ENCODE measurements at places on chromosomes 13 and 19. TPM values are rescaled to one million over a fixed set of nuclear protein-coding genes. Genes with fewer than 3 reads are reported as not detected.

- DNase-seq = peak; percentile 17
Measured at GRCh38 chr13:73880365-73880764, 253.8 kb downstream of the KLF12 start.

DNA sequence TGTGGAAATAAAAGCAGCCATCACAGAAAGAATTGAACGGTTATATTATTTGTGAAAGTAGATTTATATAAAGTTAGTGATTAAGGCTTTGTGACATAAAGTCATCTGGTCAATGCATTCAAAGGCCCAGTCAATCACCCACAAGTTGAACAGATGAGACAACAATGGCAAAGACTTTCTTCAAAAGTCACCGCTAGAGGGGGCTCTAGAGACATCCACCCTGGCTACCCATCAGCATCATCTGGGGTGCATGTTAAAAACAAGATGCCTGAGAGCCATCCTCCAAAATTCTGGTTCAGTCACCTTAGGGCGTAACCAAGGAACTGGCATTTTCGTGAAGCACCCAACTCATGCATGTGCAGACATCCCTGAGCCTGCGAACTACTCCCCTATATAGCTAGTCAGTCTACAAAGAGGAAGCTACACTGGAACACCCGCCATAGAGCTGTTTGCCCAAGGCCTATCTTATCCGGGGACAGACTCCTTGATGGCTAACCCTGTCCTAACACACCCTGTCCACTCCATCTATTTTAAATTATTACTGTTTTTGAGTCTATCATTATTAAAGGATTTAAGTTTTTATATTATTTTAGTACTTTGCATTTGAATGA lies 970.5 kb downstream of the UQCRFS1 start:
- peak; percentile 48 for DNase-seq

DNA sequence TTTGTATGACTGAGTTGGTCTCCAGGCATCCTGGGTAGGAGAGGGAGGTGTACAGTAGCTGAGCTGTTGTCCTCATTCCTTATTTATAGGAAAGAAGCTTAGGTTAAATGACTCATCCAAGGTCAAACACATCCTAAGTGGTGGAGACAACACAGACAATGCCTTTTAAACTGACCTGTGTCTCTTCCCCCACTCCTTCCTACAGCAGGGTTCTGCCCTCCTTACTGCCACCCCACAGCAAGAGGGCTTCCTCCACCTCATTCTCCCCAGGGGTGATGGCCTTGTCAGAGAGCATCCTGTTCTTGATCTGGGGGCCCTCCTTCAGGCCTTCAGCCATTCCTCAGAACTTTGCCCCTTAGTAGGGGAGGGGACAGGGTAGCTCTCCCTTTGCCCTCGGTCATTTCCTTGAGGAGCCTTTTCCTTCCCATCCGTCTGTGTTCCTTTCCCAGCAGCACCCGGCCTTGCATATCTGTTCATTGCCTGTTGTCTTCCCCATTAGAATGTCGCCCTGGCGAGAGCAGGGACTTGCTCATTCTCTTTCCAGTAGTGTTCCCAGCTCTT lies 48.2 kb upstream of the GPI start:
- DNase-seq = no peak

ZNF285 gene
- total RNA-seq = 3.0 TPM

DNA sequence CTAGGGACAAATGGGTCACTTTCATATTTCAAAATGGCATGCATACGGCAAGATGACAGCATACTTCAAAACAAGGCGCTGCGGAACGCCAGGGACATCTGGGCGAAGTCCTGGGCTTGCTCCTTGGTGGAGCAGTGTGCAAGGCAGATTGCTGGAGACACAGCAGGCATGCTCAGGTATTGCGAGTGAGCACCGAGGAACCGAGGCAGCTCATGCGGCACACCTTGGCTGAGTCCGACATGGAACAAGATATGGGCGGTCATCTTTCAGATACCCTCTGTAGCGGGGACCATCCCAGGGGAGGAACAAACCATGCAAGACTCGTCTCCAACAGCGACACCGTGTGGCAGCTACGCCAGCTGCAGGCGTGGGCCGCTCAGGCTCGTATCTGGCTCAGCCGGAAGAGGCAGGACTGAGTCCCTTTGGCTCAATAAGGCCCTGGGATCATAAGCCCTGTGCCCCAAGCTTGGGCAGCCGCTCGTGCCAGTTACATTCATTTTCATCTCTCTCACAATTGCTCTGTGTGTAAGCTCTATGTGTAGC lies 112.4 kb downstream of the NUFIP1 start:
- DNase-seq = no peak

SPC24 gene
- 54.7 TPM for total RNA-seq

DNA sequence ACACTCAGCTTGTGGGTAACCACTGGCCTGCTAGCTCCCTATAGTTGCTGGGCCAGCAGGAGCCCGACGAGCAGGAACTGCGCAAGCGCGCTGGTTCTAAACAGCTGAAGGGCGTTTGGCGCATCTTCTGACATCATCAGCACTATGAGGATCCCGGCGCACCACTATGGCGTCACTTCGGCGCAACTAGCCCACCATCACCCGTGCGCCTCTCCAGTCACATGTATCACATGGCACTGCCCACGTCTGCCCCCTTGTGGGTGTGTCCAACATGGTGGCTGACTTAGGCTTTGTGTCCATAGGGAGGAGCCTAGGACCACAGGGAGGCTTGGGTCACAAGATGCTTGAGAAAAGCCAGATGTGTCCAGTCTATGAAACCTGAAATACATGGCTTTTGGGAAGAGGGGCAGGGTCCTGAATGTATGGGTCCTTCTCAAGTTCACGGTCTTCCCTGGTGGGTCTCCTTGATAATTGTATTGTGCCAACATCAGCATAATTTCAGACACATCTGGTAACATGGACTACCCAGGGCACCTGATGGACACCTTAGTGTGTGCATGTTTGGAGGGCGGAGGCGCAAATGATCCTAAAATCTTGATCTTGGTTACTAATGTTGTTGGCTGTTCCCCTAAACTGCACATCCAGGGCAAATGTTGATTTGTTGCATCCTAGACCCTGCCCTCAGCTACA lies 18.0 kb downstream of the KLK4 start:
- DNase-seq = no peak

DNAAF3 gene
- total RNA-seq = 3.1 TPM

DNA sequence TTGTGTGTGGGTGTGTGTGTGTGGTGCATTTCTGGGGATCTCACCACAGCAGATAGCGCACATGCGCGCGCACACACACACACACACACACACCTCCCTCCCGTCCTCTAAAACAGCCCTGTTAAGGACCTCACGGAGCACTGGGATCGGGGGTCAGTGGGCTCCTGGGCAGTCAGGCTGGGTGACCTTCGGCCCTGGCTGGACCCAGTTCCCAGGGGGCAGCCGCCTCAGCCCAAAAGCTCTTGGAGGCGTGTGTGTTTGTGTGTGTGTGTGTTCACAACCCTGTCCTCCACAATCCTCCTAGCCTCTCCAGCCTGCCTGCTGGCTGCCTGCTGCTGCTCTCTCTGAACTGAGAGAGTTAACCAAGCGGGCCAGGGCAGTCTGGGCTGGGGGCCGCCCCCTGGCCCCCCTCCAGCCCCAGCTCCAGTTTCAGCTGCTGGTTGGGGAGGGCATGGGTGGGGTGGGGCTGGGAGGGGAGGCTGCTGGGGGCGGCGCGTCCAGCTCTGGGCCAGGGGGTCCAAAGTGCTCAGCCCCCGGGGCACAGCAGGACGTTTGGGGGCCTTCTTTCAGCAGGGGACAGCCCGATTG lies at the start of gene FXYD1:
FXYD1 (plus strand) TSS at position 520 of the 588 bp plus-strand sequence. CDS start 1,256 bp downstream, outside the sequence.
- DNase-seq = no peak

DNA sequence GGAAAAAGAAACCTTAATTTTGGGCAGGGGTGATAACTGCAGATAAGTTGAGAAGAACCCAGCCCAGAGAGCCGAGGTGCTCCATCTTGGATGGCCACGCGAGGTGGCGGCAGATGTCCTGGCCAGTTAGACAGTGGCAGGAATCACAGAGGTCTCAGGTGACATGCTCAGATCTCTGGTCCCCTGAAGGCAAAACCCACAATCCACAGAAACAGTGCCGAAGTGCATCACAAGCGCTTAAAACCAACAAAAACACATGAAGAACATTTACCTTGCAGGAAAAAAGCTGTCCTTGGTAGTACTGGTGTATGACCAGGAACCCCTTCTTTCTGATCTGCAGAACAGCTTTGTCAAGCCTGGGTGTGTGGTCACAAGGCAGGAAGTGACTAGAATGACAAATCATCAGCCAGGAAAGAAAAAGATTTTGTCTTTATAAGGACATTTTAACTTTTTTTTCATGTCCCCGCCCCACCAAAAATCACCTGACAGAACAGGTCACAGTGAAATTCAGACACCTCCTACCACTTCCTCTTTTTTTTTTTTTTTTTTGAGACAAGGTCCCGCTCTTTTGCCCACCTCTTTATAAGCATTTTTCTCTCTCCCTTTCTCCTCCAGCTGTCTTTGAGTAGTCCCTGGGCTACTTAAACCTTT lies at the start of gene LCP1:
LCP1 (minus strand) TSS at position 338 of the 651 bp plus-strand sequence. CDS start 22,515 bp downstream, outside the sequence.
- peak; percentile 10 for DNase-seq

DNA sequence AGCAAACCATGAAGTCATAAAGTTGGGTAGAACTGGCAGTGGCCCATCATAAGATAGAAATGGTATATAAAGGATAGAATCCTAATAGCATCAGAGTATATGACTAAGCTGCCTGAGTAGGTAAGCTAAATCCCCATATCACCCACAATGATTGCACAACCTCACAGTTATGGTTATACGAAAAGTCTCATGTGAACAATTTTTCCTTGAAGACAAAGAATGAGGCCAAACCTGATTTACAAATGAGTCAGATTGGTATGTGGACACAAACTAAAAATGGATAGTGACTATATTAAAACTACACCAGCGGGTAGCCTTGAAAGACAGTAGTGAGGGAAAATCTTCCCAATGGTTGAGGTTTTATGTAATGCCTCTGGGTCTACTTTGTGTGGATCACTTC lies 40.9 kb upstream of the UFM1 start:
- no peak for DNase-seq

- DNase-seq = no peak
Measured at GRCh38 chr13:35791184-35791851, 314.8 kb upstream of the MAB21L1 start.

DNA sequence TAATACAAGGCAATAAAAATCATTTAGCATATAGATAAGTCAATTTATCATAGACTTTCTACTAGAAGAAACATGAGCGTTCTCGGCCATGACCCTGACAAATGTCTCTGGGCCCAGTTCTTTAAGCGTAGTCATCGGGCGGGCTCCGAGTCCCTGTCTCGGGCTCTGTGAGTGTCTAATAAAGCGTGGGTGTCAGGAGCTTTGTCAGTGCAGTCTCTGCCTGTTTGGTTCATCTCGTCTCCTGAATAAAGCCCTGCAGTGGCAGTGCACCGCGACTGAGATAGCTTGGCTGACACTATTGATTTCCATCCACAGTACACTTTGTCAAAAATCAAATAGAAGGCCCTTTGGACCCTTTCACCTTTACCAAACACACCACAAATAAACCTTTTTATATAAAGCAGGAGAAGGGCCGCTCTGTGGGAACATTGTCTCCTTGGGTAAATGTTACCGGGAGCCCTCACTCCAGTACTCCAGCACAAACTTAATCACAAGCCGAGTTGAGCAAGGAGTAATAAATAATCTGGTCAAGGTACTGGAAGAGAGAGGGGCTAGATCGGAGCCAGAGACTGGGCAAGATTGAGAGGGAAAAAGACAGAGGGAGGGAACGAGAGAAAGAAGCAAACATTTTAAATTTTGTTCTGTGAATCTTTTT lies 368.2 kb upstream of the TSHZ3 start:
- no peak for DNase-seq

- DNase-seq = no peak
Measured at GRCh38 chr13:42177189-42177588, 94.8 kb upstream of the AKAP11 start.

DNA sequence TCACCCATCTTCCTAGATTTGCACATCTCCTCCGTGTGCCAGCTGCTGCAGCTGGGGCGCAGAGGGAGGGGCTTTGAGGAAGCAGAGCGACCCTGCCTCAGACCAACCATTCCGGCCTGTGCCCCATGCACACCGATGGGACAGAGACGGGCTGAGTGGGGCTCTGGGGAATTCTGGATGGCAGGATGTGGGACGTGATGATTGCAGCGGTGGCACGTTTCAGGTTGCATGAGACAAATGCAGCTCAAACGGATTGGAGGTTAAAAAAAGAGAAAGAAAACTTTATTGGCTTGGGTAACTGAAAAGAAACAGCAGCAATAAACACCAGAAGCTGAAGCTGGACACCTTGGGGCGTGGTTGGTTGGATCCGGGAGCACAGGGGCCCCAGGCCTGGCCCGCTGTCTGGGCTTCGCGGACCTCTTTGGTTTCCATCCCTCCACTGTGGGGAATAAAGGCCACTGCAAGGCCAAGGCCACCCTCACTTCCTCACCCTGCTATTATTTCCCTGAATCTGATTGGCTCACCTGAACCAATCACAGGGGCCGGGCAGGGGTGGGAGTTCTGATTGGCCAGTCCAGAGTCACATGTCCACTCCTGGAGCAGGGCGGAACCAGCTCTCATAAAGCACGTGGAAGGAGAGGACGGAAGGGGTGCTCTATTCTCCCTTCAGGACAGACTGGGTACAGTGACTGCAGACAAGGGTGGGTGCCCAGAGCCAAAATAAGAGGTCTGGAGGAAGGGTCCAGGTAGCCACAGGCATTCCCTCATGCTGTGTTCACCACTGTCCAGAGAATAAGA lies 6.1 kb upstream of the ZNF787 start:
- no peak for DNase-seq

GRCh38 chr13:40758811-40759210 lies 12.2 kb downstream of the MRPS31 start:
- DNase-seq = no peak

DNA sequence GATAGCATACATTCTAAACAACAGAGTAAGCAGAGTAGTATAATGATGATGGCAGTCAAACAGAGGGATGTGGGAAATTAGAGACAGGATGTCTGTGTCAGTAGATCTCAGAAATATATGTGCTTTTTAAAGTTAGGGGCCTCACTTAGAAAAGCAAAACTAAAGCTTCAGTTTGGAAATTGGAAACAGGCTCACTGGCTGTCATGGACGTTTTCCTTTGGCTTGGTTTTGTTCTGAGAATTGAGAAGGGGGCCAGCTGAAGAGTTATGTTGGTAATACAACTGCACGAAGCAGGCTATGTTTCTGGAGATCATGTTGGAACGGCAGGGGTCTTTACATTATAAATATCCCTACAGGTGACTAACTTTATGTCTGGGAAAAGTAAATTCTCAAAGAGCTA lies 261.3 kb downstream of the LMO7 start:
- no peak for DNase-seq

B9D2 gene
- 4.9 TPM for total RNA-seq

B3GNT8 gene
- total RNA-seq = not detected

- DNase-seq = no peak
Measured at GRCh38 chr13:37109051-37109678, 3.7 kb upstream of the CSNK1A1L start.

KLF1 gene
- total RNA-seq = not detected

DNA sequence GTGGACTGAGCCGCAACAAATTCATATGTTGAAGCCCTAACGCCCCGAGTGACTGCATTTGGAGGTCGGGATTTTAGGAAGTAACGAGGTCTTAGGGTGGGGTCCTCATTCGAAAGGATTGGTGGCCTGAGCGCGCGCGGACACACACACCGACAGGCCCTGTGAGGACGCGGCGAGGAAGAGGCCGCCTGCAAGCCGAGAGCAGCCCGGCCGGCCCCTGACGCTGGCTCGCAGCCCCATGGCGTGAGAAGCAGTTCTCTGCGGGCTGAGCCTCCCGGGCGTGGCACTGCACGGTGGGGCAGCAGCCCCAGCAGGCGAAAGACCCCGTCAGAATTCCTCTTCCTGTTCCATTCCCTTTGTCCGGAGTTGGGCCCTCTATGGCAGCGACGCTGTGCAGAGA lies 131.2 kb downstream of the CRYL1 start:
- DNase-seq = no peak

GRCh38 chr13:114066956-114067355 lies 65.5 kb downstream of the RASA3 start:
- DNase-seq = no peak
